ENCODE measurements at places on chromosomes 13 and 19.

DNA sequence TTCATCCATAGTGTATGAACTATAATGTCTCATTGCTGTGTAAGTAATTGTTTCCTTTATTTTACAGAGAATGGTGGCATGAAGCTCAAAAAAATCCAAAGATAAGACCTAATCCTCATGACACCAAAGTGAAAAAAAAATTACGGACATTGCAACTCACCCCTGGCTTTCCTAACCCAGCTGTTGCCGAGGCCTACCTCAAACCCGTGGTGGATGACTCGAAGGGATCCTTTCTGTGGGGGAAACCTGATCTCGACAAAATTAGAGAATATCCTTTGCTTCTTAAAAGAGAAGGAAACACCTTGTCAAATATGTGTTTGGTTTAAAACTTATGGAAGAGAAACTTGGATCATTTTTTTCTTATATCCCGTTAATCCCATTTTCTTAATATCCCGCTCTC is 26.3 kb downstream of the ERCC5 start:
- no peak for DNase-seq

DNA sequence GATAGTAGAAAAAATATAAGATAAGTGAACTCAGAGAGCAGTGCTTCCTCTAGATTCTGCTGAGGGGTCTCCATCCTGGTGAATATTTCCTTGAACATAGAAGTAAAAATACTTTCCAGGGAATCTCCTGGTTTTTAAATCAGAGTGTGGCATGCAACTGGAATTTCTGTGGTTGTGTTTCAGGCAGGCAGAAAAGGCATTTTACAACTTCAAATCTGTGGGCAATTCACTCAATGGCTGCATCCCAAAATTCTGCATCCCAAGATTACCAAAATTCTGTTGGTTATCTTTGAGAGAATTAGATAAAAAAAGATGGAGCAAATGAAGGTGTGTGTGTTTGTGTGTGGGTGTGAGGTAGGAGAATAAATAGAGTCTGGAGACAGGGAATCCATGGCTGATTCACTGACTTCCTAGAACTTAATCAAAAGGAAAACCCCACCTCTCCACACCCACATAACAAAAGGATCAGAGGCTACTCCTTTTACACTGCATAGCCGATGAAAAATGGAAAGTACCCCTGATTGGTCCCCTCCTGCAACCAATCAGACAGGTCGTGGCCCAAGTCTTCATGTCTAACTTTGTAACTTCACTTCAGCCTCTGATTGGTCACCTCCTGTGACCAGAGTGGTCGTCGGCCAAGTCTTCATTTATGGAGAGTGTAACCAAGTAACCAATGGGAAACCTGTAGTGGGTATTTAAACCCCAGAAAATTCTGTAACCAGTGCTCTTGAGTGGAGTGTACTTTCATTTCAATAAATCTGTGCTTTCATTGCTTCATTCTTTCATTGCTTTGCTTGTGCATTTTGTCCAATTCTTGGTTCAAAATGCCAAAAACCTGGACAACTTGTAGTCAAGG is 112.8 kb downstream of the DLEU7 start:
- DNase-seq = no peak

- no peak for DNase-seq
These were observed 295.6 kb downstream of the ZNF536 start for GRCh38 chr19:30667746-30668145.

DNA sequence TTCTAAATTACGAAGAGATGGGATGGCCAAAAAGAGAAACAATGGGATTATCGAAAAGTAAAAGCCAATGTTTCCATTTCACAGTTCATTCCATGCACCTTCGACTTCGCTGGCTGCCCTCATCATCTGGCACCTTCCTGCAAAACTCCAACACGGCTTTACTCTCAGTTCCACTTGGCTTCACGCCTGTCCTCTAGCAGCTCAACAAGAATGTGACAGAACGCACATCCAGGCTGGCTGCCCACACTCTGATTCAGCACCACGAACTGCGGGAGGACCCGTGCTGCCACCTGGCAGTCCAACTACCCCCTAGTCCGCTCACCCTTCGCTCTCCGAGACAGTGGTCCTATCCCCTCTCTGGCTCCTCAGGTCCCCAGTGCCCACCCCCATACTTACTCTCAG is 11.7 kb downstream of the ATP7B start:
- DNase-seq = no peak

DNA sequence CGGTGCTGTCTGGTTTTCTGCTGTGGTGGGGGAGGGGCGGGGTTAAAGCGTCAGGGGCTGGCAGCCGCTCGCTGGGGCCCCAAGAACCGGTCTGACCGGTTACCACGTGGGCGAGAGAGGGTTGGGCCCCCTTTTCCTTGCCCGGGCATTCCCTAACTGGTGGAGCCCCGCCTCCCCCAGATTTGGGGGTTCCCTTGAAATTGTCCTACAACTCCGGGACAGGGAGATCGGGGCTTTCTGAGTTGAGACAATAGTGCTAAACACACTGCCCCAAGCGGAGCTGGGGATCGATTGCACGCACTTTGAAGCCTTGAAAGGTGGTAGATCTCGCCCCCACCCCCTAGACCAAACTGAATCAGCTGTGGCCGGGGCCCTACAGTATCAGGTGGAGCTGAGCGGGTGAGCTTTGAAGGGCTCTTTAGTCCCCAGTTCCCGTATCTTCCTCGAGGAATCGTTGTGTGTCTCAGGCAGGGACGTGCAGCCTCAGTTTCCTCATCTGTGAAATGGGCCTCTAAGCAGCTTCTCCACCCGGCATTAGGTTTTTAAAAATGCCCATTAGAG is 4.8 kb downstream of the IER2 start:
- DNase-seq = peak; percentile 84

- no peak for DNase-seq
These were observed 5.9 kb downstream of the SLAIN1 start for GRCh38 chr13:77703408-77703807.

DNA sequence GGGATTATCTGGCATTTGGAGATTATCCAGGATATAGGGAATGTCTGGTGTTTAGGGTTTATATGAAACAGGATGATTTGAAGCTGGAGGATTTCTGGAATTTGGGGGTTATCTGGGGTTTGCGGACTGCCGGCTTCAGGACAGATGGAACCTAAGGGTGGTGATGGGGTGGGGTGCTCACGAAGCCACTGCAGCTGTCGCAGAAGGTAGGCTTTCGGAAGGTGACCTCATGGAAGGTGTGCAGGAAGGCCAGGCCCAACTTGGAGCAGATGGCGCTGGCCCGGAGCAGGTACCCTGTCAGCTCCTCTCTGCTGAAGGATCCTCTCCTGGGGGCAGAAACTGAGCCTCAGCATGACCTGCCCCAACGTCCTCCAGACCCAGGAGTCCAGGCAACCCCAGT is 9.6 kb downstream of the FAM98C start:
- DNase-seq = no peak

DNA sequence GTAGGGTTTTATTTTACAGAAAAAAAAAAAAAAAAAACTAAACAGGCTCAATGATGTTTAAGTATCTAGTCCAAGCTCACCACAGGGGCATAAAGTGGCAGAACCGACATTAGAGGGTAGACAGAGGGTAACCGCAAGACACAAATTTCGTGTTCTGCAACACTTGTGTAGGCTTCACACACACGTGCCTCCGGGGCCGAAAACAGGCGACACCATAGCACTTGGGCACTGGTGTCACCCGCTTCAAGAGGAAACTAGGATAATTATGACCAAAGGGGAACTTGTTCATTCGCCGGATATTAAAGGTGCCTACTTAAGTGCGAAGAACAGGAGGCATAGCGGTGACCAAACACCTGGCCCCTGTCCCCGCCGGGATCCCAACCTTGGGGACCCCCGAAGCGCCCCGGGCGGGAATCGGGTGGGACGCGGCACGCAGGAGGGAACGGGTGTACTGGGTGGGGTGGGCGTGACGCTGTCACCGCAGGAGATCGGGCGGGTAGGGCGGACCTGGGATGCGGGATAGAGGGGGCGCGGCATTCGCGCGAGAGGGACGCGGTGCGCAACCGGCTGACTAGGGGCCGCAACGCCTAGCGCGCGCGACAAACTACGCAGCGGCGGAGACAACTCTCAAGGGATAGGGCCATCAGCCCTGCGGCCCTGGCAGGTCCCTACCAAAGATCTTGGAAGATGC is 558 bp downstream of the MZT1 start:
- peak; percentile 49 for DNase-seq

DNA sequence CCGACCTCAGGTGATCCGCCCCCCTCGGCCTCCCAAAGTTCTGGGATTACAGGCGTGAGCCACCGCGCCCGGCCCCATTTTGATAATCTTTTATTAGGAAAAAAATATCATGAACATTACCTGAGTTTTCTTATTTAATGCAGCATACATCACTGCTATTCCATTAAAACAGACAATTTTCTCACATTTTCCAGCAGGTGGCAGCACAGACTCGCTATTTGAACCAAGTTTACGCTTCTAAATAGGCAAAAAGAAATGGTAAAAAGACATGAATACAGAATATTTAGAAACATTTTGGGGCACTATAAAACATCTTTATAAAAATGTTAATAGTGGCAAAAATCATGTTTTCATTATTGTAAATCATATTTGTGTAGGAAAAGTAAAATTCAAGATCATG is 903.1 kb downstream of the SLITRK6 start:
- DNase-seq = peak; percentile 11

GRCh38 chr13:20127562-20128458 is 33.0 kb downstream of the GJA3 start:
- peak; percentile 30 for DNase-seq

DNA sequence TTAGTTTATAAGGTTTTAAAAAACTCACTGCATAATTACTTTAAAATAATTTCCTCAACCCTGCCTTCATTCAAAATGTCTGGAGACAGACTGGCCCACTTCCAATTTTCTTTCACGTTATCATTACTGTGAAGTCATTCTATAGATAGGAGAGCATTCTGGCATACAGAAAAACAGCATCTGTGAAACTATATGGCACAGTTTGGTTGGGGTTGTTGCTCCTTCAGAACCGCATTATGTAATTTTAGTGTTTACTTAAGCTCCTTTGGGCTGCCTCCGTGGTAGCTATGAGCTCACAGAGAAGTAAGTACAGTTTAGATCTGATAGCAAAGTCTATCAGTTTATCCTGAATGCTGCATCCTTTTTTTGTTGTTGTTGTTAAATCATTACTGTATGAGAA is 104.3 kb downstream of the KCNRG start:
- DNase-seq = no peak

- DNase-seq = no peak
These were observed 17.7 kb downstream of the ONECUT3 start for GRCh38 chr19:1770866-1771576.

GRCh38 chr19:28519218-28519779 is 693.7 kb downstream of the UQCRFS1 start:
- no peak for DNase-seq

- peak; percentile 68 for DNase-seq
These were observed 5.6 kb downstream of the SNRPA start for GRCh38 chr19:40756502-40757110.
